ENCODE measurements at places on chromosomes 7 and 10. TPM values are rescaled to one million over a fixed set of nuclear protein-coding genes. Genes with fewer than 3 reads are reported as not detected.

DNA sequence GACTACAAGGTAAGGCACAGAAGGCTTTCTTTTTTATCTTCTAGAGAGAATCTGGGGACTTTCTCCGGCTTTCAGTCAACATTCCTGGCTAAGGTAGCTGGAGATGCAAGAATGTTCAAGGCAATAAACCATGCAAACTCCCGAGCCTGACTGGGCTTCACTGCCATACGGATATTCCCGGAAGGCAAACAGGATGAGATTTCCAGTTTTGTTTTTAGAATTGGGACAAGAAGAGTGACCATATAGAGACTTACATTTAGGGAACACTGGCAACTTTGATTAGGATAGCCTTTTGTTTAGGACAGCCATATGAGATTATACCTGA, 269 bp downstream of the CALD1 start:
- no peak for DNase-seq

- no peak for DNase-seq
Measured at GRCh38 chr10:37639200-37639599, 218.2 kb downstream of the ZNF248 start.

The METTL27 gene
- 2.9 TPM for total RNA-seq

The OR2A14 gene
- not detected for total RNA-seq

- DNase-seq: no peak
Measured at GRCh38 chr7:98761225-98761624, 108.6 kb downstream of the TMEM130 start.

GRCh38 chr7:100208911-100209408, 10.8 kb upstream of the PVRIG start:
- DNase-seq: no peak

GRCh38 chr7:104034679-104035078, 45.2 kb upstream of the RELN start:
- DNase-seq: no peak
